ENCODE measurements at places on chromosomes 5 and 9.

DNA sequence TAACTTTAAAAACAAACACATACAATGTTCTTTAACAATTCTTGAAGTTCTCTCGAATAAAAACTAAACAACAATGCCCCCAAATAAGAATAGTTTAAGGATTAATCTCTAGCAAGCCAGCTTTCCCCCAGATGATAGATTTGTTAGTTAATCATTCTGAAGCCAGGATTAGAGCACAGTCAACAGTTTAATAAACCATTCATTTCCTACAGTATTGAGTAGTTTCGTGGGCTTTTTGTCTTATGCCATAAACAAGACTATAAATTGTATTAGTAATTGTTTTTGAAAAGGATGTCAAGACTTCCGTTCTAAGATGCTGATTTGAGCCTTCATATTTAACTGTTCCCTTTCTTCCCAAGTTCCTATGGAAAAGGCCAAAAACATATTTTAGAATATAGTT, 136.6 kb downstream of the PIK3R1 start:
- no peak for DNase-seq

DNA sequence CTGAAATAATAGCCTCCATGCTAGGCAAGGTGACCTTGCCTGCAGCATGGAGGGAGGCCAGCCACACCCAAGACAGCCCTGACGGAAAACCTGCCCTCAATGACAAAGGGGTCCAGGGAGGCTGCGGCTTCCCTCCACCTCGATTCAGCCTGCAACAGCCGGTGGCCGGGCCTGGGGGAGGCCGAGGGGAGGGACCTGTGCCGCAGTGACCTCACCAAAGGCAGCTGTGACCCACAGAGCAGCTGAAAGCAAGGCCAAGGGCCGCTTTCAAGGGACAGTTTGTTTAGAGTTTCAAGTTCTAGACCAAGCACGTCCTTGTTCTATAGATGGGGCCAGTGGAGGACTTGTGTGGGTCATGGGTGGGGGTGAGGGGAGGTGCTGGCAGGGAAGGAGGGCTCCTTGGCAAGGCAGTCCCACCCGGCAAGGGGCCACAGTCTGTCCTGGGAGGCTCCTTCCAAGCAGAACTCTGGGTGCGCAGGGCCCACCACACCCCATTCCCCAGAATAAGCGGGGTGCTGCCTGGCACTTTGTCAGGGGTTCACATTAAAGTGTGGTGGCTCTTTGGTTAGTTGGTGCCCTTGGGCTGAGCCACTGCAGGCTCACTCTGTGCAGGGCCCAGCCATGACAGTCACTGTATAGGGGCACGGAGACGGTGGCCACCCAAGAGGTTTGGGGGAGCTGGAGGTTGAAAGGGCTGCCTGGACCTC, 226.5 kb downstream of the FANCC start:
- DNase-seq: no peak

DNA sequence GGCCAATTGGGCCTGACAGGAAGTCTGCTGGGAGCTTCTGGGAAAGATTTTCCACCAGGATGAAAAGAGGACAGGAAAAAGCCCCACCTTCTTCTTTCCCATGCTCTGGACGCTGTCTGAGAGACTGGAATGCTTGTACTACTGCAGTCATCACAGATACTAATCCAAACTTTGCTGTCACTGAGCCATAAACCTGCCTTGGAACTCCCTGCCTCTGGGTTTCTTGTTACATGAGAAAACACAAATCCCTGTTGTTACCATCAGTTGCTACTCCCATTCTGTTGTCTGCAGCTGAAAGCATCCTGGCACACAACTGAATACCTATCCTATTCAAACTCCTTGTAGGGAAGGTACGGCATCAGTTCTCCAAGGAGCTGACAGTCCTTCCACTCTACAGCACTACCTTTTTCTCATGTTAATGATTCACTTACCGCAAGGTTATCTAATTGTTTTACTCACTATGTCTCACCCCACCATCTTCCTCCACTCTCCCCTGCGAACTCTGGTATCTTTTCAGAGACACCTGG, 167.5 kb downstream of the CDK5RAP2 start:
- peak; percentile 71 for DNase-seq

- DNase-seq: peak; percentile 44
Observed at GRCh38 chr9:69933445-69933844, 110.2 kb upstream of the MAMDC2 start.

DNA sequence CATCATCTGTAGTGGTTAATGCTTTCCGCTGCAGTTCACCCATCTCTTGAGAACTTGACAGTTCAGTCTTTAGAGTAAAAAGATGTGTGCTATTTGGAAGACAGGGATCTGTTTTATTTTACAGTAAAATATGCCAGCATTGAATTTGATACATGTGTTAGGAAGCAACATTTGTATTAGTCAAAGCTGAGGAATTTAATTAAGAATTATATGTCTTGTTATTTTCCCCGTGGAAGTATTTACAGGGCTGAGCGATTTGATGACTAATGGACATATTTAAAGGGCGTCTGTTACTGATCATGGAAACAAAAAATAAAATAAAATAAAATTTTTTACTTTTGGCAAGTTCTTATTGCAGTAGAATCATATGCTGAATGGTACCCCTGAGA, 101.3 kb downstream of the PAM start:
- DNase-seq: peak; percentile 18

- peak; percentile 6 for DNase-seq
Observed at GRCh38 chr5:109089191-109089590, 320.6 kb downstream of the PJA2 start.

GRCh38 chr9:20394969-20395368, 227.3 kb downstream of the MLLT3 start:
- no peak for DNase-seq

- no peak for DNase-seq
Observed at GRCh38 chr9:114761523-114761922, 44.3 kb downstream of the TNFSF15 start.

DNA sequence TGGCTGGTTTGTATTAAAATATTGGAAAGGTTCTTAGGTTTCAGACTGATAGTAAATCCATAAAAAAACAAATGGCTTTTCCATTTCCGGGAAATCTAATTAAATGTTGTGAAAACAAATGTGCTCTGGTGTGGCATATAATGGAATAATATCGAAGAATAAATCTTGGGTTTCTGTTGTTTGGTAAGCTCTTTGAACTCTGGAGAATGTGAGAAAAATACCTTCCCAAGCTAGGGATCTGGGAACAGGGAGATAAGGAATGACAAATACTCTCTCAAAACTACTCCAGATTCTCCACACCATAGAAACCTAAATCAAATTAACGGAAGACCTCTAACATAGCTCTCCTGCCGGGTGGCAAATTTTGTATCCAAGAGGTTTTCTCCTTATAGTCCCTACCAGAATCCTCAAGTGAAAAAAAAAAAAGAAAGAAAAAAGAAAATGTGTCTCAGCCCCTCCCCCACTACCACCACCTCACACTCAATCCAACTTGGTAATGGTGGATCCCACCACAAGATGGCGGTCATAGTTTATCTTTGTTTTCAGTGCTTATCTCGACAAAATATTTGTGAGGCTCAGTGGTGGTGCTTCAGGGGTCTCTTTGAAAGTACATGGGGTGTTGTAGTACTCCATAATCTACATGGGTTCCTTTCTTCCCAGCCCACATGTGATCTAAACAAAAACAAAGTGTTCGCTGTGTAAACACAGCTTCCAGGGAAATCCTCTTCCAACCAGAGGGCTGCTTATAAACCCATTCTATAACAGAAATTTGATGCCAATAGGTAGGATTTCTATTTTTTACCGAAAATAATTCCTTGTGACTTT, 54.5 kb upstream of the FST start:
- no peak for DNase-seq

- DNase-seq: no peak
Observed at GRCh38 chr5:17018871-17019270, 82.8 kb upstream of the MYO10 start.

- peak; percentile 98 for DNase-seq
Observed at GRCh38 chr5:74316064-74316603, 324.4 kb downstream of the ENC1 start.

- DNase-seq: no peak
Observed at GRCh38 chr9:34576597-34577399, 12.7 kb downstream of the CNTFR start.

GRCh38 chr5:123598028-123598689, 86.2 kb downstream of the CSNK1G3 start:
- DNase-seq: no peak

DNA sequence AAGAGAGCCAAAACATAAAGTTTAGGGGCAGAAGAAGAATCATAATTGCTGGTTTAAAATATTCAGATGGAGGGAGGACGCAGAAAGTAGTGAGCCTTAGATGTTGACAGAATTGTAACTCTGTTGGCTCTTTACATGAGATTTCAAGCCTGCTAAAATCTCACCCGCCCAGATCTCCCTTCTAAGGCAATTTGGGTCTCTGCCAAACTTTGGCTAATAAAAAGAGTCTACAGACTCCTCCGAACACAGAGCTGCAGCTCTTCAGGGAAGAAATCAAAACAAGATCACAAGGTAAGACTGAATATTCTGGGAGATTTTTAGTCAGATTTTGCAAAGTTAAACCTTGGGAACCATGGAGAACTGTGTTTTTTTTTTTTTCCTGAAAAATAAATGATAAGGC, at the start of gene IL33:
IL33 (plus strand) TSS at position 246 of the 400 bp plus-strand sequence. CDS start 25,888 bp downstream, outside the sequence.
- DNase-seq: no peak

DNA sequence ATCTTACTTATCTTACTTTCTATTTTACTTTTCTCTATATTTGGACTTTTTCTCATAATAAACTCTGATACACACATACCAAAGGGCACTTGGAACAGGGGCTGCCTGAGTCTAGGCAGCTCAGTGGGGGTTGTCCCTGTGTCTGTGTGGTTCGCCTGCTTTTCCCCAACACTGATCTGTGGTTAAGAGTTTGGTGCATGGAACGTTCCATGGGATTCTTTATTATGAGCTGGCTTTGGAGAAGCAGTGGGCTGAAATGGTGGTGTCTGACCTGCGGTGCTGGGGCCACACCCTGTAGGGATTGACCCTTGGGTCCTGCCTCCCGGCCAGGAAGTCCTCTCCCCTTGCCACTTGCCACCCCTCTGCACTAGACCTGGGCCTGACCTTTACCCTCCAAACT, 47.4 kb downstream of the ANKRD33B start:
- peak; percentile 55 for DNase-seq

DNA sequence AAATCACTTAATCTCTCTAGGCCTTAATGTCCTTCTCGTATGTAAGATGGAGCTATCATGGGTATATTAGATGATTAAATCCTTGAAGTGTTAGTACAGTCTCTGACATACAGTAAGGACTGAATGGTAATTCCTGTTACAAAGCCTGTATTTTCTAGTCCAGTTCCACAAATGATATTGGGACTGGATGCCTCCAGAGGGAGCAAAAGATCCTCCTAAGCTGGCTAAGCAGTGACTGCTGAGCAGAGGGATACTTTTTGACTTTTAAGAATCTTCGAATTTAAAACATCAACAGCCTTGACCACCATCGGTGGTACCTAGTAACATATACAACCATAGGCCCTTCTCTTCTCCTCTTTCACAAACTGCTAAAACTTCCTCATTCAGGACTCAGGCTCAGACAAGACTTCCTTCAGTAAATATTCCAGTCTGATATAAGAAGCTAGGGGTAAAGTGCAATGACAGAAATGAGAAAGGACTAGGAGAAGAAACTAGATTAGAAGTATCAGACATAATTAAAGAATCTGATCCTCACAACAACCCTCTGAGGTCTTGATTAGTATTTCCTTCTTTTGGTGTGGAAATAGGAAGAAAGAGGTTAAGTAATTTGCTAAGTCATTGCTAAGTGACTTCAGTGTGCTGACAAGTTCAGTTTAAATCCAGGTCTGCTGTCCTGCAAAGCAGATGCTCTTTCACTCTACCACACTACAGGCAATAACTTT, 13.9 kb downstream of the PTAR1 start:
- DNase-seq: peak; percentile 58

DNA sequence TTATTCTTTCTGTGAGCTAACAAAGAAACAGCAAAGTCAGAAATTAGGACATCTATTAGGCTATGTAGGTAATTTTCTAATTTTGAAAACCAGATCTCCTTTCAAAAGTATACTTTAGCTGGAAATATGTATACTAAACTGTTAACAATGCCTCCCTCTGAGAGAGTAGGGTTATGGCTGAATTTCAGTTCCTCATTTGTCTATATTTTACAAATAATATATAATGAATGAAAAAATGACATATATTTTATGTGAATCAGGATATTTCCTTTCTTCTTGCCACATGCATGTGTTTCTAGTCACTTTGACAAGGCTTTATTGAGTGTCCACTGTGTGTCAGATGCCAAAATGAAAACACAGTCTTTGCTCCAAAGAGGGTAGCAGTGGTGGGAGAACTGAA, 15.4 kb downstream of the HACD4 start:
- no peak for DNase-seq
